ENCODE measurements at places on chromosomes 4 and X. TPM values are rescaled to one million over a fixed set of nuclear protein-coding genes. Genes with fewer than 3 reads are reported as not detected.

GRCh38 chr4:44326741-44327140, 121.9 kb downstream of the KCTD8 start:
- DNase-seq = no peak

DNA sequence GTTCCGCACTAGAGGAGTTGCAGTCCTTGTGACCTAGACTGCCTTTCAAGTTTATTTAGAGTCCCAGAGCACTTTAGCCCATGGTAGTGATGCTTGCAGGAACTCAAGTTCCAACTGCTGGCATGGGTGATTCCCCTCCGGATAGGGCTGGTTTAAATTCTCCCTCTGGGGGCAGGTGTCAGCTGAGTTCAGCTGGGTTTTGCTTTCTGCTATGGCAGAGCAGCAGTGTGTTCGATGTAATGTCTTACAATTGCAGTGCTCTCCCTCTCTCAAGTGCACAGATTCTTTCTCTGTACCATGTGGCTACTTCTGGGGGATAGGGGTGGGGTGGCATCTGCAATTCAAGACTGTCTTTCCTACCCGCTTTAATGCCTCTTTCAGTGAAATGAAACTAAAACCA, 164.8 kb upstream of the ZIC3 start:
- DNase-seq = no peak

DNA sequence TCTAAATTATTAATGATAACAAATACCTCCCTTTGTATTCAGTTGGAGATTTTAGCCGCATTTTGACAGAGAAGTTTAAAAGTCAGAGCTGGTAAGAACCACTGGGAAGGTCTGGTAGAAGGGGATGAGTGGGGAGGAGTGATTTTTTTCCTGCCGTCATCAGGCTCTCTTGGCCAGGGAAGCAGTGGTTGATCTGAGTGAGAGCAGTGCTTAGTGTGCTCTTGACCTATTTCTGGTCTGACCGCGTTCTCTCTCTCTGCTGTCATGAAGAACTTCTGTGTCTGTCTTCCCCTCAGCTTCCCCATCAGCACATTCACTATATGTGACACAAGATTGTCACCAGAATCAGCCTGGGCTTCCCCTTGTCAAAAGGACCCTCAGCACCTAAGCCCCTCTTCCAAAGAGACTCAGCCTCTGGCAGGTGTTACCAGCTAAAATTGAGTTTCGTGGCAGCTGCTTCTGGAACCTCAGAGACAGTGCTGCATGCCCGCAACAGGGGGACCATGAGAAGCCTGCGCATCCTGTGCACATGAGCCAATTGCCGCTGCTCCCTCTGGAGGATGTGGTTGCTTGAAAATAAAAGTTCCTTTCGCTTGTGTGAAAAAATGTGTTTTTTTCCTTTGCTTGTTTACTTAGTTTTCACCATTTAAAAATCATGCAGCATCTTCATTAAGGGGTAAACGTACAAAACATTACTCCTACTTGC, 268.9 kb downstream of the C4orf33 start:
- no peak for DNase-seq

- no peak for DNase-seq
These were observed 46.9 kb downstream of the TET2 start for GRCh38 chr4:105193536-105193935.

KLB gene
- 11.5 TPM for polyA plus RNA-seq

DNA sequence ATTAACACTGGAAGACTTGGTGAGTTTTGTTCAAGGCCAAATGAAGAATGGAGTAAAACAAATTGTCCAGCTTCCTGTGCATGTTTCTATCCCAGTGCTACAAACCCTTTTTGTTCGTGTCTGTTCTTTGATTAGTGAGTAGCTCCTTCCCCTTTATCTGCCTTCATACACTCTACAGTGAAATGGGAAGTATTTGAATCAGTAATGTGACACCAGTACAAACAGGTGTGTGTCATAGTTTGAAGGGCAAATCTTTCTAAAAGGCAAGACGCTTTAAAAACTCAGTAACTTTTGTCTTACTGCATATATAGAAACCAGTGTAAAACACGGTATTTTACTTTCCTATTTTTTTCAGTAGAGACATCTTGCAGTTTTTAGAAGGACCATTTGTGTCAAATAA, 5.9 kb downstream of the ARHGEF38 start:
- no peak for DNase-seq

FGFRL1 gene
- polyA plus RNA-seq = 27.8 TPM

DNA sequence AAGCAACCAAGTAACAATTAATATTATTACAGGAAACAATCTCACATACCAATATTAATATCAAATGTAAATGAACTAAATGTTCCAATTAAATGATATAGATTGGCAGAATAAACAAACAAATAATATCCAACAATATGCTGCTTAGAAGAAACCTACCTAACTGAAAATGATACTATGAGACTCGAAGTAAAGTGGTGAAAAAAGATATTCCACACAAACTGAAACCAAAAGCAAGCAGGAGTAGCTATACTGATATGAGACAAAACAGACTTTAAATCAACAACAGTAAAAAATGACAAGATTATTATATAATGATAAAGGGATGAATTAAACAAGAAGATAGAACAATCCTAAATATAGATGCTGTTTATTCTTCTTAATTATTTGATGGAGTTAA, 140.1 kb downstream of the SPANXN4 start:
- DNase-seq = no peak

DNA sequence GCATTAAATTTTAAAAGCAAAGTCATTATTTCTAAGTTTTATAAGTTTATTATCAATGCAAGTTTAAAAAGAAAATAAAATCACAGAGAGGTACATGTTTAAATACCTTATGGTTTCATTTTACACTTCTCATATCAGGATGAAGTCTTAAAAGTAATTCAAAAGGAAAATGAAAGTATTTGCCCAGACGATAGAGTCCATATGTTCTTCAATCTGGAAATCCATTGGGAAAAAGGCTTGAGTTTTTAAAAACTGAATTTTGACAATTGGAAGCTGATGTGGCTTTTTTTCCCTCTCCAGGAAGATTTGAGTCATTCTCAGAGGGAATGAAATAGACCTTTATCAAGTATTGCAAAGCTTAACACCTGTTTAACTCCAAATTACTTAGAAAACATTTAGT, 37.1 kb downstream of the MAB21L2 start:
- no peak for DNase-seq

DNA sequence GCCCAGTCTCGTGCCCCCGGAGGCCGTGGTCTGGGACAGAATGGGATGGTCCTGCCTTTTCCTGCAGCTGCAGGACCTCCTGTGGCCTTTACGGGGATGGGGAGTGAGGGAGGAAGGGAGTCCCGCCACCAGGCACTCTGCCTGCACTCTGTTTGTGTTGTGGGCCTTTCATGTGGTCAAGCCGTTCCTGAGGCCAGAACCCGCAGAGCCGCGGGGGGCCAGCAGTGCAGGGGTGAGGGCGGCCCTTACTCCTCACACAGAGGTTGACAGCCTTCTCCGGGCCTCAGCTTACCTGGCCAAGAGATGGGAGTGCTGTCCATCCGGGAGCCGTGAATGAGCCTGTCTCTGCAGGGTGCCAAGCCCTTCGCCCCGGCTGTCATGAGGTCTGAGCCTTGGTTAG, 230.7 kb downstream of the AFAP1 start:
- DNase-seq = no peak

DNA sequence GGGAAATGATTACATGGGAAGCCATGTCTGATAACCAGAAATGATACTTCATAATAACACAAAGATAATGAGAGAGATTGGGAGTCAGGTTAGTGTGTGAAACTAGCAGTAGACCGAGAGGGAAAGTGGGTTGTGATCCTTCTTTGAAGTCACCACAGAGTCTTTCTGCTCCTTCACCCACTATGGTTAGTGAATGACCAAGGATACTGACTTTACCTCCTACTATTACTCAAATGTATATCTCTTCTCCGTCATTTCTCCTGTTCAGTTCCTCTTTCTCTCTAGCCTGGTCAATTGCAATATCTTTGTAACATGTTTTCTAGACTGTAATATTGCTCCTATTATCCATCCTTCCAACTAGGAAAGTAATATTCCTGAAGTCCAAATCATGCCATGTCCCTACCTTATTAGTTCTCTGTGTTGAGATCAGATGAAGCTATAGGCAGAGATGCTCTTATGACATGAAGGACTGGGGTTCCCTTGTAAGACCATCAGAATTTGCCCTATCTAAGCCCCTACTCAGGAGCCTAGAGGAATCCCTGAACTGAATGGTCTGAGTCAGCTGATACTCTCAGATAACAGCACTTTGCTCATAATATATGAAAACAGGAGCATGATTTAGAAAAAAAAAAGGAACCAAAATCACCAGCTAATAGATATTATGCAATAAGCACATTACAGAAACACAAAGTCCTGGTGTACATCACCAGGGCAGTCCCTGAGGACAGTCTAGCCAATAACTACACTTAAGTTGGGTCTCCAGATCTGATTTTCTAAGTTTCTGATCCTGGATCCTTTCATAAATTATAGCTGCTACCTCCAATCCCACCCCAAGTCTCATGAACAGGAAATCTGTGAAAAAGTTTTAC, 81.2 kb downstream of the SHROOM3 start:
- DNase-seq = no peak

DNA sequence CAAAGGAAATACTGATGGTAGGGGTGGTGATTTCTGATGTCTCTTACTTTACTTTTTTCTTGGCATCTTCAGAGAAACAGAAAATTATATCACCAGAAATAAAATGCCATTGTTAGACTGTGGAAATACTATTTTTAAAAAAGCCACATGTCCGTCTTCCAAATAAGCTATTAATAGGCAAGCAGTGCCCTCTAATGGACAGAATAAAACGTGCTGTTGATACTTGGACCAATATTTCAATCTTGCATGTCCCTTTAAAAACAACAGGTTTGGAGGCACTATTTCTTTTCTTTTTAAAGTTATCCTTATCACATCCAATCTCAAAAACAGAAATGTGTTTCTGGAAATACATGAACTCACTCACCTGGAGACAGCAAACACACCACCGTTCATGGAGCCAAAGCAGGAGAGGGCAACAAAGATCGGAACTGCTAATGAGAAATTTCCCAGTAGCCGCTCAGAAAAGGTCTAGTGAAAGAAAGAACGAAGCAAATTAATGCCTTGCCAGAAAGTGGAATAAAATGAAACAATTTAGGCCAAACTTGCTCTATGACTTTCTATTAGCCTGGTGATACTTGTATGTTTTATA, 59.2 kb downstream of the SLC7A11 start:
- peak; percentile 71 for DNase-seq

DNA sequence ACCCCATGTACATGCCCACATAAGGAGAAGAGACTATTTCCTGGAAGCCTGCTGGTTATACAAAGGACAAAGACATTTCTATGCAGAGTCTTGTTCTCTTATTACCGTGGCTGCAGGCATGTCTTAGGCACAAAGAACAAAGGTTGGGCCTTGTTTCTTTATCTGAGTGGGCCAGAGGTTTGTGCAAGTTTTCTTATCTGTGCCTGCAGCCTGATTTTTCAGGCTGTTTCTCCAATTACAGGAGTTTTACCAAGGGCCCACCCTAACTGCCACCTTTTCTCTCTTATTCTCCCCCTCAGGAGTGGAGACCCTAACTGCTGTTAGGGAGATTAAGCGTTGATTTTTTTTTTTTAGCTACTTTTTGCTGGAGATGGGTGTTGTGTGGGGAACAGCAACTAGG, 3.5 kb downstream of the TENT5D start:
- DNase-seq = no peak

DNA sequence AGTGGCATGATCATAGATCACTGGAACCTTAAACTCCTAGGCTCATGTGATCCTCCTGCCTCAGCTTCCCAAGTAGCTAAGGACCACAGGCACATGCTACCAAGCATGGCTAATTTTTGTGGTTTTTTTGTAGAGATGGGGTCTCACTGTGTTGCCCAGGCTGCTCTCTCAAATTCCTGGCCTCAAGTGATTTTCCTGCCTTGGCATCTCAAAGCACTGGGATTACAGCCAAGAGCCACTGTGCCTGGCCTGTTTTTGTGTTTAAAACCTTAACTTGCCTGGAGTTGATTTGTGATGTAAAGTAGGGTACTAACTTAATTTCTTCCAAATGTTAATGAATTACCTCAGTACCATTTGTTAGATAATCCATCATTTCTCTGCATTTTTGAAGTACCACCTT, 22.3 kb downstream of the DLG3 start:
- DNase-seq = no peak

GRCh38 chr4:138697851-138698250, 317.7 kb upstream of the NOCT start:
- no peak for DNase-seq

DNA sequence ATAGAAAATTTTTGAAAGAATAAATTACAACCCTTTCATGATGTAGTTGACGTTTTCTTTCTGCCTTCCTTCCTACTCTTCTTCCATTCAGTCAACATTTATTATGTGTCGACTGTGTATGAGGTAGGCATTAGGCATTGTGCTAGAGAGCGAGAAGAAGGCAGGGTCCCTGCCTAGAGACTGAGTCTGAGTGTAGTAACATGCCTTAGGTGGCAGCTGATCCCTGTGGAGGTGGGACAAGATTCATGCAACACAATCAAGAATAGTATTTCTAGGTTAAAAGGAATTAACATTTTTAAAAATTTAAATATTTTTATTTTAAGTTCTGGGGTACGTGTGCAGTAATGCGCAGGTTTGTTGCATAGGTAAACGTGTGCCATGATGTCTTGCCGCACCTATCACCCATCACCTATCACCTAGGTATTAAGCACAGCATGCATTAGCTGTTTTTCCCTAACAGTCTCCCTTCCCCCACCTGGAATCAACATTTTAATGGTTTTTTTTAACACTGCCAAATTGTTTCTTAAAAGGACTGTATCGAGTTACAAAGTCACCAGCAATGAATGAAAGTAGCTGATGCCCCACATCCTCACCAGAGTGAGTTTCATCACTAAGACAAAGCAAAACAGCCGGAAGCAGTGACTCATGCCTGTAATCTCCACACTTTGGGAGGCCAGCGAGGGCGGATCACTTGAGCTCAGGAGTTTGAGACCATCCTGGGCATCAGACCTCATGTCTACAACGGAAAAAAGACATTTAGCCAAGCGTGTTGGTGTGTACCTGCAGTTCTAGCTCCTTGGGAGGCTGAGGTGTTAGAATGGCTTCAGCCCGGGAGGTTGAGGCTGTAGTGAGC, 84.0 kb downstream of the WWC2 start:
- DNase-seq = peak; percentile 73

DNA sequence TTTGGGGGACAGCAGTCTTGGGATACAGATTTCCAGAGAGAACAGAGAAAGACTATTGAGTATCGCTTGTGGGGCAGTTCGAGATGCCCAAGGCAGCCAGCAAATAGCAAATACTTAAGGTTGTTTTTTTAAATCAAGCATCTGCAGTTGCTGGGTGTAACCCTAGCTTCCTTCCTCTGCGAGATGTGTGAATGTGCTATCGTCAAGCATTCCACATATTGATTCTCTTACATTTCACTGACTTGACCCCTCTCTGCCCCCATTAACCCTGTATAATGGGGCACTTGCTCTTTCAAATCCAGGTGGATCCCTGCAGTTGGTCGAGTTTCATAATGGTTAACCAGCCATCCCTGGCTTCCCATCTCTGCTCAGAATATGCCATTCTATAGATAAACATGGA, 23.5 kb downstream of the KCNE5 start:
- DNase-seq = no peak

DNA sequence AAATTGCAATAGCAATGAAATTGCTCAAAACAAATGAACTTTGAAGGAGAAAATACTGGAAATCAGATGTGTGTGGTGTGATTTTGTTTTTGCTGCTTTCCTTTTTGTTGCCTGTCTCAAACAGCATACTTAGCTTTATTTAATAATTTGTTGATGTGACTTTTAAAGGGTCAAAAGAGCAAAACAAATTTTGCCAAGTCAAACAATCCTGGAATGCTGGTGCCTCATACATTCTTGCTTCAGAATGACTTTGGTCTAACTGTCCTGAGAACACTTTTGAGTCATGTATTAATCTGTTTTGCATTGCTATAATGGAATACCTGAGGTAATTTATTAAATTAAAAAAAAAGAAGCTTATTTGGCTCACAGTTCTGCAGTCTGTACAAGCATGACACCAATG, 3.4 kb downstream of the PF4V1 start:
- no peak for DNase-seq

- no peak for DNase-seq
These were observed 167.7 kb upstream of the TEX13C start for GRCh38 chrX:125152011-125152410.

Measured in hepatocyte (in vitro differentiated cells).